Glutamatergic neuron (in vitro differentiated cells): ENCODE measurements at places on chromosomes 3 and 15. TPM values are rescaled to one million over a fixed set of nuclear protein-coding genes. Genes with fewer than 3 reads are reported as not detected.

GRCh38 chr15:69663441-69663840, 210.8 kb downstream of the RPLP1 start:
- no peak for DNase-seq

- no peak for DNase-seq
Observed at GRCh38 chr3:26375843-26376530, 246.6 kb upstream of the LRRC3B start.

- no peak for DNase-seq
Observed at GRCh38 chr15:92963794-92964193, 63.7 kb downstream of the CHD2 start.

DNA sequence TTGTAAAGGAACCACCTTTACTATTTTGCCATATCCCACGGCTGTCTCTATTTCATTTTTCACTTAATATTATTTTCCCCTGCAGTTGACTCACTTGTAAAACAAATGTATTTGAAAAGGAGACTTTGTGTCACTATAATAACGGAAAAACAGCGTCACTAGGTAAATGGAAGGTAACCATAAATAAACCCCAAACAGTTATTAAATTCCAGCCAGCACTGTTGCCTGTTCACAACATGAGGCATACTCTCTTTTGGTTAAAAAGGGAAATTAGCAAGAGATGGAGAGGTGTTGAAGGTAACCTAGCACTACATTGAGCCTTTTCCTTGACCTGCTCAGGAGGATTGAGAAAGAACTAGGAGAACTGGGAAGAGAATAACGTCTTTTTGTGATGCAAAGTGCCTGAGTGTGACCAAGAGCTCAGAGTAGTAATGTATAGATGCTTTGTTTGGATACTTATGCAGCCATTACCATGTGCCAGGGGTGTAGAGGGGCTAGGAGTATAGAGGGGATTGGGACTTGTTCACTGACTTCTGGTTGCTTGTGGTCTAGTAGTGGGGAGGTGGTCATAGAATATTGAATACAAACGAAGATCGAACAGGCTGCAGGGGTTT, 19.6 kb downstream of the FLNB start:
- DNase-seq = no peak

- DNase-seq = no peak
Observed at GRCh38 chr3:23324745-23325144, 121.6 kb downstream of the UBE2E2 start.

GRCh38 chr15:79981831-79982455, 10.9 kb upstream of the BCL2A1 start:
- no peak for DNase-seq

- DNase-seq = no peak
Observed at GRCh38 chr3:40097131-40098117, 212.1 kb upstream of the EIF1B start.

DNA sequence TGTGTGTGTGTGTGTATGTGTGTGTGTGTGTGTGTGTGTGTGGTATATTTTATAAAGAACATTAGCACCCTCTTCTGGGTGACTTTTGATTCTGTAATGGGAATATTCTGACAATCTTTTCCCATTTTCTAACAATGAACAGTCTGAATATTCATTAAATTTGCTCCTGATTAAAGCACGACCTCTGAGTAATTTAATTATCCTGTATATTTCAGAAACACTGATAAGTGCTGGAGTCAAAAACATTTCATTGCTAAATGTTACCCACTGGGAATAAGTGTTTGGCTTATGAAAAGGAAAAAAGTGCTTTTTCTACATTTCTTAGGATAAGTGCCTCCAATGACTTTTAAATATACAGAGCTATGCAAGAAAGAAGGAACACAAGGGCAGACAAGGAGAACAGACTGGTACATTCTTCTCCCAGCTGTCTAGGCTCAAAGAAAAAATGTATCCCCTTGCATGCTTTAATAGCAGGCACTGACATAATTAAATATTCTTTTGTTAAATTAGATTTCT, 32.3 kb upstream of the SYNPR start:
- no peak for DNase-seq

- no peak for DNase-seq
Observed at GRCh38 chr3:94406595-94406994, 343.7 kb downstream of the NSUN3 start.

GRCh38 chr3:86562090-86562489, 428.9 kb downstream of the VGLL3 start:
- peak; percentile 28 for DNase-seq

GRCh38 chr15:69988541-69989225, 109.0 kb downstream of the TLE3 start:
- DNase-seq = no peak

DNA sequence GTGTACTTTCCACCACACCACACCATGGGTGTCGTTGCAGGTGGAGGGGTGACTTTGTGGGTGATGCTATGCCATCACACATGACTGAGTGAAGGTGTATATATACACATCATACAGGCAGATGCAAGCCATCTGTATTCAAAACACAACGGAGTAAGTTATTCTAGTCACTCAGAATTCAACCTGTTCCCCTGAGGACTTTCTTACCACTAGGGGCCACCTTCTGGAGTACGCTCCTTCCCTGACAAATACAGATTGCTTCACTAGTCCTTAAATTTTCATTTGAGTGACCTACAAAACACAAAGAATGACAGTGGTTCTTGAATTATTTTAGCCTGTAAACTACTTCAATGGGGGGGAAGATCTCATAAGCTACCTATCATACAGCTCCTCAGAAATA, 52.8 kb upstream of the NTRK3 start:
- no peak for DNase-seq

DNA sequence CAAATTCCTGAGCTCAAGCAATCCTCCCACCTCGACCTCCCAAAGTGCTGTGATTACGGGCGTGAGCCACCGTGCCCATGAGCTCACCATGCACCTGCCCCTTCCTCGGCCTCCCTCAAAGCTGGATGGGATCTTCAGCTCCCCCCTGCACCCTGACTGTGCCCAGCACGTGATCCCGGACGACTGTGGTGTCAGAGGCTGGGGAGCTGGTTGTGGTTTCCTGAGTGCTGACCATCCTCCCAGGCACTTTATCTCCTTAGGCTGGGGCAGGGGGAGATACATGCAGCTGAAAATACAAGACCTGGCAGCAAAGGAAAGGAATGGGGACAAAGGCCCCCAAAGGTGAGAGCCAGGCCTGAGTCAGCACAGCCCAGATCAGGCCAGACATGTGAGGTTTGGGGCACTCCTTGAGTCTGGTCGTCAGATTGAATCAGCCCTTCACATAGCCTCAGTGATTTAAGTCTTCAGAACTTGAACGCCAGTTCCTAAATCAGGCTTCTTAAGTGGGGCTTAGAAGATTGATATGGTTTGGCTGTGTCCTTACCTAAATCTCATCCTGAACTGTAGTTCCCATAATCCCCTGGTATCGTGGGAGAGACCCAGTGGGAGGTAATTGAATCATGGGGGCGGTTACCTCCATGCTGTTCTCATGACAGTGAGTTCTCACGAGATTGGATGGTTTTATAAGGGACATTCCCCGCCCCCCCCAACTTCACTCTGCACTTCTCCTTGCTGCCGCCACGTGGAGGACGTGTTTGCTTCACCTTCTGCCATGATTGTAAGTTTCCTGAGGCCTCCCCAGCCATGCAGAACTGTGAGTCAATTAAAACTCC, 35.8 kb downstream of the PRKCD start:
- no peak for DNase-seq

The IGSF11 gene
- total RNA-seq = 8.2 TPM

The OR5K2 gene
- not detected for total RNA-seq

The P2RY12 gene
- total RNA-seq = not detected

The CPN2 gene
- not detected for total RNA-seq

The CYP11A1 gene
- total RNA-seq = not detected

The GCHFR gene
- total RNA-seq = 5.0 TPM

The PLSCR2 gene
- total RNA-seq = not detected
